ENCODE measurements at places on chromosomes 5 and 9.
A peak's percentile ranks its signal among the peaks of the same experiment; 100 is the strongest.

DNA sequence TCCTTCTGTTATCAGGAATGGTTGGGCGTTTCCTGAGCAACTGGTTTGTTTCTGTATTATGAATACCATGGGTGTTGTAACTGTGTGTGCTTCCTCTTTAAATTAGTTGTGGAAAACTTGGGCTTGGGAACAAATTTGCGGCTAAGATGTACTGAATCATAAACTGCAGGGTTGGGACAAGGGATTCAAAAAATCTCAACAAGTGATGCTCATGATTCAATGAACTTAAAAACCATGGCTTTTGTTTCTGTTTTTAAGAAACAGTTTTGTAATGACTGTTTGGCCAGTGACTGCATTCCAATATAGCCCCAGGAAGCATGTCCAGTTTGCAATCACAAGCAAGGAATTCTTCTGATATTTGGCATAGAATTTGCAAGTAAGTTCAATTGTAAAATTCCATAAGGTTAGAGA lies 657.5 kb upstream of the WWC1 start:
- no peak for DNase-seq

GRCh38 chr5:41193456-41194205 lies 19.7 kb downstream of the C6 start:
- peak; percentile 99 for DNase-seq

GRCh38 chr9:94922098-94922607 lies 195.7 kb downstream of the AOPEP start:
- peak; percentile 92 for DNase-seq

DNA sequence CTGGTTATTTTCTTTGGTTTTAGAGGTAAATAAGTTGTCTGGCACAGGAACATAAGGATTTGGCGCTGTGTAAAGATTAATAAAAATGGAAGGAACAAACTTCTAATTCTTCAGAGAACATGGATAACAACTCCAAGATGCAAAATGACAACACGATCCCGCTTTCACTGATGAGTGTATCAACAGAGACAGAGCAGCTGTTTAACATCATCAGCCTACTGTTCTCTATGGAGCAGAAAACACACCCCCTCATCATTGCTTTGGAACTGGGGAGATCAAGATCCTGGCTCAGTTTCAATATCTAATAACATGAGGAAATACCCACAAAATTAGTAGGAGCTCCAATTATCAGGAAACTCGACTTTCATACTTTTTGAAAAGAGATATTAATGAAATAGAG lies 8.3 kb upstream of the GAS1 start:
- no peak for DNase-seq

DNA sequence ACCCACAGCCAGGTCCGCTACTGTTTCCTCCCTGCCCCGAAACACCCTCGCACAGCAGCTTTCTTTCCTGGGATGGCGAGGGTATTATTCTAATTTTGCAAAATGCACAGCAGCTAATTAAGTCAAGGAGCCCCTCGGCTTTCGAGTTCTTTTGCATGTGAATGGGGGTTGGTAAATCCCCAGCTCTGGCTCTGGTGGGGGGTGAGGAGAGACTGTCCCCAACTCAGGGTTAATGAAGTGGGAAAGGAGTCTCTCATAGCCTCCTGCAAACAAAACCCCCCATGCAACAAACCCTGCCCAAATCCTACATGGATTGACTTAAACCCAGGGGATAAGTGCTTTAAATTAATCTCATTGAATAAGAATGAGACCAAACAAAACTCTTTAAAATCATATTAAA lies 8.8 kb downstream of the BARHL1 start:
- no peak for DNase-seq

Measured in coronary artery (tissue), 2 donors.